ENCODE measurements at places on chromosomes 2 and 18.

DNA sequence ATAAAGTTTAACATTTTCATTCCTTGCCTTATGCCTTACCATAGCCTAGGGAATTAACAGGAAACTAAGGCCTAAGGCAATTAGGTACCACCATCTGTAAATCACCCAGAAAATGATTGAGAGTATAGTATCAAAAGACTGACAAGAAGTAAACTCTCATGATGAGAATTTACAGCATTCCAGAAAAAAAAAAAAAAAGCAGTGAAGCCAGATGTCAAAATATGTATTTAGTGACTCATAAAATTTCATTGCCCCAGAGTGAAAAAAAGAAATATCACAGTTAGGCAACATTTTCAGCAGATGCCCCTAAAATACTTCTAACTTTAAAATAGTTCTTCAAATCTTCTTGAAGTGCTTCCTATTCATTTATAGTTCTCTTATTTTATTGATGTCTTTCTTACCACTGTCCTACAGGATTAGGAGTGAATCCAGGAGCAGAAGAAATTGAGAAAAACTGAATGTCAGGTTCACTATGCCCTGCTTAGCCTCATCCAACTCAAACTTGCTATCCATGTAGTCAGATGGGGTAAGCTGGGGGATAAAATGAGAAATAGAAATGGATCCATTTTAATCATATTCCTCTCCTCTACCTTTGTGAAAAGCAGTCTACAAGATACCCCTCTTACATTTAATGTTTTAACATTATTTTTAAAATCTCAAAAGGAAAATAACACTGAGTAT lies 57.3 kb upstream of the TANK start:
- DNase-seq, result no peak

- DNase-seq, result no peak
Measured at GRCh38 chr2:177056481-177056929, 156.1 kb upstream of the HNRNPA3 start.

DNA sequence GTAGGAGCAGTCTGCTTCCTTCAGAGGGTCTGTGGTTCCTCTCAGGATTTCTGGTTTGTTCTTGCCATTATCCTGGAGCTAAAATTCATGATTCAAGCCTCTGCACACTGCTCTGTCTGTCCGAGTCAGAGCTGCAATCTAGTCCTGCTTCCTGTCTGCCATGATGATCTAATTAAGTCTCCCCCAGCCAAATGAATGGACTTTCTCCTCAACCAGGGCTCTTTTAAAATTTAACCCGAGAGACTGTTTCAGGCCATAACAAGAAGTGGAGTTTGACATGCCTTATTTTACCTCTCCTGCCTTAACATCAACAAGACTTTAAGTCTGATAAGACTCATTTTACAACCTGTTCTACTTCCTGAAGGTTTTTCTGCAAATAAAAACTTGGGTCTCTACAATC lies 1009.6 kb upstream of the DDX18 start:
- DNase-seq, result no peak

DNA sequence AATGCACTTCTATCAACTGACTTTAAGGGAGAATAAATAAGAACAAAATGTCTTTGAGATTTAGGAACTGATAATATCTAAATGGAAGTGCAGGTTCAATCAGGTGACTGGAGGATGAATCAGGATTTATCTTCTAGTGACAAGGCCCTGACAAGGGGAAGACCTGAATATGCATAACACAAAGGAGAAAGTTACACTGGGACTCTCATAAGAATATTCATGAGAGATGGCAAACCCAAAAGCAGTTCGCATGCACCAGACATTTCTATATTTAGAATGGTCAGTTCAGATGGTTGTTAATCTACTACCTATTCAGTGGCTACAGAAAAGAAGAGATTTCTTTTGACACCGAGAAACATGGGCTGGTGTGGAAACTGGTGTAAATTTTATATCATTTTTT lies 1771.3 kb upstream of the LRRTM1 start:
- DNase-seq, result no peak

DNA sequence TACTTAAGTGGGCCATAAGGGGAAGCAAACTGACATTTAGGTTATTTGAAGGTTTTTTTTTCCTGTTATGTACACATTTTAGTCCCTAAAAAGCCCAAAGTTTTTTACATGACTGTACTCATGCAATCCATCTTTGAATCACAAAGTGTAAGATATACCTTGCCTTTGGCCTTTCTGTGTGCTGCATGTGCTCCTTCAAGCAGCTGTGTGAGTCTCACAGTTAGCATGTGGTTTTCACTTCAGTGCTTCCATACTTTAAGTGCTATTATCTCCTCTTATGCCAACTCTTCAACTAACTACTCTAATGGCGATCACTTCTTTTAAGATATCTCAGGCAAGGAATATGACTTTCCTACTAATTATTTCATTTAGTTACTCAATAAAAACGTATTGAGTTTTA lies 597.1 kb upstream of the ACVR2A start:
- DNase-seq, result no peak

DNA sequence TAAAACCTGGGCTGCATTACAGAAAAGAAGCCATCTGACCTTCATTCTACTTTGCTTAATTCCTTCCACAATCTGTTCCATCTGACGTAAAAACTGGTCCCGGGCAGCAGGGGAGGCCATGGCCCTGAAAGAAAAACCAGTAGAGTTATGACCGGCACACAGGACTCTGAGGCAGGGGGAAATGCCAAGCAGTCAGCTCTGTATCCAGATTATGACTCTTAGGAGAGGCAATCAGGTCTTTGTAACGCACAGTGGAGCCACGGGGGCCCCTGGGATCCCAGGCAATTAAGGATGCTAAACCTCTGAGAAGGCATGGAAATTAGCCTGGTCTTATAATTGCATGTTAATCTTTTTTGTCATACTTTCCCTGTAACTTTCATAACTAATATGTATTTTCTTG lies 78.4 kb downstream of the CCDC93 start:
- DNase-seq, result no peak

GRCh38 chr18:41905786-41906527 lies 49.1 kb upstream of the PIK3C3 start:
- no peak for DNase-seq

DNA sequence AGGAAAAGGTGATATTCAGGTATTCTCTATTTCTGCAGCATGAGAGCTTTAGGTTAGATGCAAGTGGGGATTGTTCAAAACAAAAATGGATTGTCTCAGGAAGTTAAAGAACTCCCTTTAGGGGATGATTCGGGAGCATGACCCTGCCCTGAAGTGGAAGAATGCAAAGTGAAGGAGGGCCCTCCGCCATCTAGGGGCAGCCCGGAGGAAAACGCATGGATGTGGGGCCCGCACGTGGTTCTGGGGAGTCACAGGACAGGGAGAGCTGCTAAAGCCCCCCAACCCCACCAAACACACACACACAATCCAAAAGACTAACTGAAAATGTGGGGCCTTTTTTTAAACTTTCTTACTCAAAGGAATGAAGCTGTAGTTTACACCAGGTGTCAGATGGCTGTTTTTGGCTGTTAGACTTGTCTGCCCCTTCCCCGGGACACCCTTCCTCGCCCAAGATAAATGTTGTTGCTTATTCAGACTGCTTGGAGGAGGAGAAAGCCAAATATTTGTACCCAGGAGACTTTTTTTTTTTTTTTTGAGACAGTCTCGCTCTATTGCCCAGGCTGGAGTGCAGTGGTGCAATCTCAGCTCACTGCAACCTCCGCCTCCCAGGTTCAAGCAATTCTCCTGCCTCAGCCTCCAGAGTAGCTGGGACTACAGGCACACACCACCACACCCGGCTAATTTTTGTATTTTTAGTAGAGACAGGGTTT lies 78.8 kb downstream of the HNRNPLL start:
- no peak for DNase-seq

DNA sequence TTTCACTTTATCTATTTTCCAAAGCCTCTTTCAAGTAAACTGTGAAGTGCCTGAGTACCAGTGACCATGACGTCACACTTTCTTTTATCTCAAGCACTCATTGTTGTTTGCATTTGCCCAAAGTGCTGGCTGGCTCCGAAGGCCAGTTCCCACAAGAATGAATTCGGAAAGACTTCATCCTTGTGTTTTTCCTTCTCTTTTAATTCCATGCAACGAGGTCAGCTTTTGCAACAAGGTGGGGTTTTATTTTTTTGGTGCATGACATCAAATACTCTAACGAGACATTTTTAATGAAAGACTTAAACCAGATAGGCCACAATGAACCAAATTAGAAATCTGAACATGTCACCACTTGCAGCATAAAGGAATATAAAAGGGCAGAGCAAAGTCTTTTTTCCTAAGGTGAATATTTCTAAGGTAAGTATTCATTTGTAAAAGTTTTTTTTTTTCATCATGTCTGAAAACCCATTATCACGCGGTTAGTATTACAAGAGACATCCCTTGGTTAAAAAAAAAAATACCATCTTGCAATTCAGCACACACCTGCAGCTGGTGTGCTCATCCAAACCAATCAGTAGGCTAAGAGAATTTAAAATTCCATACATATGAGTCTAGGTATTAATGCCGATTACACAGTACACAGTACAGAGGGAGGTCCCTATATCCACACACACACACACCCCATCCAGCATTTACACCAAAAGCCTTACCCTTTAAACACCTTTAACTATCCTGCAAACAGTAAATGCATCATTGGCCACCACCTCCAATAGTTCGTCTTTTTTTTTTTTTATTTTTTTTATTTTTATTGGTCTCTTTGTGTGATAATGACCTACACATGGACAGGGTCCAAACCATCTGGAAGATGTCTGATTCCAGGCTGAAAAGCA lies 2.3 kb downstream of the ARL4C start:
- no peak for DNase-seq

DNA sequence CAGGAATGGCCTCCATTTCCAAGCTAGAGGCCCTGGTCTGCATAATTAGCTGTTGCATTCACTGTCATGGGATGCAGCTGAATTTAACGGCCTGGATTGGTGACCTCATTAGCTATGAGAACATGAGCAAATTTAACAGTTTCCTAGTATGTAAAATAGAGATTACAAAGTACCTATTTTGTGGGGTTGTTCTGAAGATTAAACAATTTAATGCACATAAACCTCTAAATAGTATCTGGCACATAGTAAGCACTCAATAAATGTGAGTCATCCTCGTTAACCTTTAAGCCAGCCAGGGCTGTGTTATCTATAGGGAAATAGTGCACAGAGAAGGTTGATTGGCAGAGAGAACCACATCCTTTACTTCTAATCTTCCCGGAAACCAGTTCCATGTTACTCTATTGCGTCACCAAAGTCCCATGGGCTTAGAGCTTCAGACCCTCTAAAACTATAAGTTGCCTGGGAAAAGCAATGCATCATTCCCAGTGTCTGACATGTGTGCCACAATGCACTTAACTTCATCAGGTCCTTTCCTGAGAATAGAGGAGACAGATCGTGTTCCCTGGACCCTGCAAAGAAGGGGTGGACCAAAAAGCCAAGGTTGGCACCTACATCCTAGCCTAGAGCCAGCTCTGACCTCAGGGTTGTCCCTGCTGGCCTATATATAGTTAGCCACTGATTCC lies 196.5 kb downstream of the LNPK start:
- DNase-seq, result no peak

DNA sequence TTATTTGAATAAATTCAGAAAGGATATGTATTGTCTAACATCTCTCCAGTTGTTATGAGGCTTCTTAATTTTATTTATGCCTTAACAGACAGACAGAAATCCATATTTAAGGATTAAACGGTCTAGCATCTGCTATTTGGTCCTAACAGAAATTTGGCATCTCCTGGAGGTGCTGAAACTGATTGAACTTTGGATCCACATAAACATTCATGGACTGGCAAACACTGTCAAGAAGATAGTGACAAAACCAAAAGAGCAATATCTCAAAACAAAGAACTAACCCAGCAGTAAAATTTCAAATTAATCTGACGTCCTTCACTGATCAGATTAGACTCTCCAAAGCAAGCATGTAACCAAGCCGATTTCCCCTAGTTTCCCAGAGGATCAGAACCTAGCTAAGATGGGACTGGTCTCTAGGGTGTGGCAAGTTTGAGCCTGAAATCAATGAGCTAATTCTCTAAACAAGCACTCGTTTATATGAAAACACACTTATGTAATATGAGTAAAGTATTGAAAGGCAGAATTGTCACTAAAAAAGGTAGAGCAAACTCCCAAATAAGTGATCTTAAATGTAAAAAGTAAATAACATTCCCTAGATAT lies 139.5 kb downstream of the NOL4 start:
- DNase-seq, result no peak

GRCh38 chr2:194105358-194105757 lies 1551.7 kb upstream of the SLC39A10 start:
- DNase-seq, result no peak

DNA sequence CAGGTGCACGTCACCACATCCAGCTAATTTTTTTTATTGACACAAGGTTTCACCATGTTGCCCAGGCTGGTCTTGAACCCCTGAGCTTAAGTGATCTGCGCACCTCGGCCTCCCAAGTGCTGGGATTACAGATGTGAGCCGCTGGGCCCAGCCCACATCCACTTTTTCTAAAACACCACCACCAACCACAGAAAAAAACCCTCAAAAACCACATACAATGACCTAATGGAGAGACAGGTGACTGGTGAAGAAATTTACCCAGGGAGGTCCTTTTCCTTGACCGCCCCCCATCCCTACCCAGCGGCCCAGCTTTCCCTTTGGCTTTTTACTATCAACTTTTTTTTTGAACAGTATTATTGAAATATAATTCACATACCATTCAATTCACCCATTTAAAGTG lies 47.9 kb downstream of the CACNB4 start:
- DNase-seq, result no peak

DNA sequence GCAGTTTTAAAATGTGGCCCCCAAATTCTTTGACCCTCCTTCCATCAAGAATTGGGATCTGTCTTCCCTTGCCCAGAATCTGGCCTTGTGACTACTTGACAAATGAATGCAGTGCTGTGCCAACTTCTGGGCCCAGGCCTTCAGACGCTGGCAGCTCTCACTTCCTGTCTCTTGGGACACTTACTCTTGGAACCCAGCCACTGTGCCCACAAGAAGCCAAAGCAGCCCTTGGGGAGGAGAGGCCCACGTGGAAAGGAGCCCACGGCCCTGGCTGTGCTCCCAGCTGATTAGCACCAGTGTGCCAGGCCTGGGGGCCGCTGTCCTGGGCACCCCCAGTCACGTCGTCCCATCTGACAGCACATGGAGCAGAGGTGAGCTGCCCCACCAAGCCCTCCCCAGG lies 56.6 kb downstream of the RPL37A start:
- DNase-seq, result no peak

- DNase-seq, result no peak
Measured at GRCh38 chr2:20264629-20265028, 39.7 kb upstream of the SDC1 start.

- DNase-seq, result no peak
Measured at GRCh38 chr2:164542581-164543021, 78.7 kb downstream of the GRB14 start.

GRCh38 chr18:12449051-12449785 lies 41.5 kb downstream of the PRELID3A start:
- no peak for DNase-seq

GRCh38 chr2:176959614-176960013 lies 253.0 kb upstream of the HNRNPA3 start:
- DNase-seq, result no peak

GRCh38 chr2:203442463-203442862 lies 92.6 kb downstream of the RAPH1 start:
- DNase-seq, result no peak

DNA sequence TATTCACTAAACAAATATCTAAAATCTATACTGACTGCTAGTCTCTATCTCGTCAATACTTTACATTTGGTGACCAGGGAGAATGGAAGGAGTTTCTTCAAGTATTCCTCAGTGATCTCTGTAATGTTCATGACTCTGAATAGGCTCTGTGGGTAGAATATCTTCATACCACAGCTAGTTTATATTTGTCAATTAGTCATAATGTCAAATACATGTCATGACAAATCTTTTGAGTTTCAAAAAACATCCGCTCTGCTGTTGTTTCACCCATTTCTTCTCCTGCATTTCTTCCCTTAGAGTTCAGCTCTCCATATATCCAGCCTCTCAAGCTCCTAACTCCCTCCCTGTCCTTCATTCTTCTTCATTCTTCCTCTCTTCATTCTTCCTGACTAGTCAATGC lies 206.5 kb upstream of the FANCL start:
- no peak for DNase-seq
